Activated T-helper 2 cell treated with anti-CD3 and anti-CD28 coated beads, Interferon-gamma antibody, Interleukin-2, Interleukin-4, amounts not matched to agents 10 μg/mL and 5 μg/mL and 100 μg/mL, durations not matched to agents 14 hours and 24 hours and 36 hours (primary cell): ENCODE measurements at places on chromosomes 2 and 18. TPM values are rescaled to one million over a fixed set of nuclear protein-coding genes. Genes with fewer than 3 reads are reported as not detected.

DNA sequence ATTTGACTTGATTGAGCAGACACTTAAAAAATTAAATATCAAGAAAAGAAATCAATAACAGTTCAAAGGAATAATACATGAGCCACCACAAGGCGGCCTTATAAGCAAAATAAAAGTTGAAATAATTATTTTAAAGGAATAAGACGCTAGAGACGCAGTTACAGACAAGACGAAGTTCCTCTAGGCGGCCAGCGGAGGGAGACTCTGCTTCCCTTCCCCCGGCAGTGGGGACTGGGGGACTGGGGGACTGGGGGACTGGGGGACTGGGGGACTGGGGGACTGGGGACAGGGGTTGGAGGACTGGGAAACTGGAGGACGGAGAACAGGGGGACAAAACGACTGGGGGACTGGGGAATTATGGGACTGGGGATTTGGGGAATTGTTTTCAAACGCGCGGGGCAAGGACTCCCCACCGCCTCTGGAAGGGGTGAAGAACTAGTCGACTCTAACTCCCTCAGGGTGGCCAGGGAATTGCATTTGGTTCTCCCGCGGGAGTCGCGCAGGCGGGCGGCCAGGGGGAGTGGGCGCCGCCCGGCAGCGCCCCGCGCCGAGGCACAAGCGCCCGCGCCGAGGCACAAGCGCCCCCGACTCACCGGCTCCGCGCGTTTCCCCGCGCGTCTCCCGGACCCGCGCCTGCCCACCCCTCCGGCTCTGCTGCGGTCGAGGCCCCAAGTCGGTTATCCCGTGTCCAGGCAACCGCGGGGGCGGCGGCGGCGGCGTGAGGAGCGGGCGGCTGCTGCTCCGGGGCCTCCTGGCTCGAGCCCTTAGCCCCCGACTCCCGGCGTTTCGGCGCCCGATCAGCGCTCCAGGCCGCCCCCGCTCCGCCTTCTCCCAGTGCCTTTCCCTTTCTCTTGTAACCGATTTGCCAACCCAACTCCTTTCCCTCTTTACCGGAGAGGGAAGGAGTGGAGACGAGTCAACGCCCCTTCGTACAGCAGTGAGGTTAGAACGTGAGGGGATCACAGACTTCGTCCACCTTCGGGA, at the start of gene CCDC178:
TSS of gene CCDC178 (minus strand) at position 662 of the 984 bp plus-strand sequence. CDS start 28,633 bp downstream, outside the sequence.
- H3K36me3 ChIP-seq: no peaks in the 10 kb centered on the region
- no peak within 1 kb of the TSS for H3K27ac ChIP-seq
- H3K4me1 ChIP-seq: no peaks in the 10 kb centered on the region
- no peak within 1 kb of the TSS for H3K4me3 ChIP-seq

GRCh38 chr2:65881592-65881991, 449.2 kb upstream of the SPRED2 start:
- H3K27me3 ChIP-seq: no peaks in the 10 kb centered on the region
- H3K27ac ChIP-seq: no peak overlapping the region
- DNase-seq: no peak
- H3K36me3 ChIP-seq: no peaks in the 10 kb centered on the region

The KIF3C gene
- 13.4 and 15.2 TPM in 2 replicates for total RNA-seq

DNA sequence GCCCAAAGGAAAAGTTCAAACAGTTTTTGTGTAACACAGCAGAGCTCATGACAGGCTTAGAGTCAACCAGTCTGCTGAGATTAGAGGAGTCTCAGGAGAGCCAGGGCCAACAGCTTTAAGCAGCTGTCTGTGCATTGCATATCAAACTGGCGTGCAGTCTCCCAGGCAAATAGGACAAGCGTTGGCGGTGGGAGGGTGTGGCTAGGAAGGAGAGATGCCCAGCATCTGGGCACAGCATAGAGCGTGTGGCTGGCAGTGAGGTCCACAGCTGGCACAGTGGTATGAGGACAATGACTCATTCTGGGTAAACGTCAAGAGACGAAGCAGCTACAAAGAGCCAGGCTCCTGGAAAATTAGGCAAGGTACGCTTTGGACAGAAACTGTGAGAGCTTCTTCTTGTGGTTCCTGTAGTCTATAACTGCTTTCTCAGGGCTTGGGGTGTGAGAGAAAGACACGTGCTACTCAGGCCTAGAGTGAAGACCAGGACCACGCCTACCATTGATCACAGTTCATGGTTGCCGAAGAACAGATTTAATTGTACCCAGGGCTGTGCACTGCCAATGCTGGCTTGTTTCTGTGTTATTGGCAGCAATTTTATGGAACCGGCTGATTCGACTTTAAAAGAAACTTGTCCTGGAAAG, 14.8 kb downstream of the ZAP70 start:
- peaks cover 97% of the 10 kb centered on the region for H3K36me3 ChIP-seq
- DNase-seq: no peak
- no peaks in the 10 kb centered on the region for H3K27me3 ChIP-seq
- H3K4me3 ChIP-seq: no peak overlapping the region

GRCh38 chr2:189285962-189286645, 106.5 kb upstream of the COL5A2 start:
- no peak overlapping the region for H3K4me3 ChIP-seq
- no peaks in the 10 kb centered on the region for H3K36me3 ChIP-seq
- peak overlapping the region; percentile 36 for H3K27ac ChIP-seq
- no peaks in the 10 kb centered on the region for H3K27me3 ChIP-seq
- peaks cover 24% of the 10 kb centered on the region for H3K4me1 ChIP-seq
- DNase-seq: no peak

- H3K27ac ChIP-seq: no peak overlapping the region
- no peaks in the 10 kb centered on the region for H3K4me1 ChIP-seq
- H3K27me3 ChIP-seq: no peaks in the 10 kb centered on the region
- H3K4me3 ChIP-seq: no peak overlapping the region
- no peaks in the 10 kb centered on the region for H3K36me3 ChIP-seq
Measured at GRCh38 chr2:228157841-228158240, 23.6 kb downstream of the SPHKAP start.

- no peaks in the 10 kb centered on the region for H3K4me1 ChIP-seq
- H3K27ac ChIP-seq: no peak overlapping the region
- no peak overlapping the region for H3K4me3 ChIP-seq
Measured at GRCh38 chr2:45096996-45097395, 87.7 kb upstream of the SIX2 start.

DNA sequence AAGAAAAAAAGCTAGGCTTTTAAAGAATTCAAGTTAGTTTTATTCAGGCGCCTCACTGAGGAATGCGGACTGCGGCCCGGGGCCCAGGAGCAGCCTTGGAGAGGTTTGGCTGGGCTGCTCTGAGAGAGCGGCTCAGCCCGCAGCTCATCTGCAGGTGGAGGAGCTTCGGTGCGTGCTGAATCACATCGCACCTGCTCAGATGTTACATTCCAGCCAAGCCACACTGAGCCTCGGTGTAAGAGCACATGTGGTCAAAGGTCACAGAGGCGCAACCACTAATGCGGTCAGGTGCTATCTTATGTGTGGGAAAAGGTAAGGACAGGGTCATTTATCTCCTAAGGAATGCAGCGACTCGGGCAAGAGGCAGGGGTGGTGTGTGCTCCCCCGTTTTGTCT, 17.1 kb upstream of the CNDP1 start:
- H3K27me3 ChIP-seq: no peaks in the 10 kb centered on the region
- peaks cover 61% of the 10 kb centered on the region for H3K36me3 ChIP-seq
- H3K4me3 ChIP-seq: no peak overlapping the region
- no peak overlapping the region for H3K27ac ChIP-seq
- DNase-seq: no peak

DNA sequence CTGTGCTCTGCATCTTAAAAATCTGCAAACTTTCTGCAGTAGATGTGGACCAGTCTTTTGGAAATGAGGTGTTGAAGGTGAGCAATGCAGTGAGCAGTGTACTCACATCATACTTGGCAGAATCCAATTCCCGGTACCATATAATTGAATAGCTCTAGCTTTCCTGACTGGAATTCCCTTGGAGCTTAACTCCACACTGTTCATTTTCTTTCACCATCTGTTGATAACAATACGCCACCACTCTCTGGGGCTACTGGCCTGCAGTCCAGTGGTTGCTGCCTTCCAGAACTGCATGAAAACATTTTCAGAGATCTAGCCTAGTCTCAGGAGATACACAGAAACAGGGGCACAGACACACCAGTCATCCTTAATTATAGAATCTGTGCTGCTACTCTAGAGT, 820.0 kb upstream of the NXPH2 start:
- H3K36me3 ChIP-seq: no peaks in the 10 kb centered on the region
- no peak overlapping the region for H3K27ac ChIP-seq
- DNase-seq: no peak
- no peaks in the 10 kb centered on the region for H3K4me1 ChIP-seq

- peak; percentile 35 for DNase-seq
- H3K4me3 ChIP-seq: peak overlapping the region; percentile 22
- H3K36me3 ChIP-seq: peaks cover 14% of the 10 kb centered on the region
Measured at GRCh38 chr2:205024822-205025518, 479.7 kb downstream of the PARD3B start.

The LCT gene
- 0.53 and 0.55 TPM in 2 replicates for total RNA-seq

GRCh38 chr2:1641523-1641922, 102.8 kb downstream of the PXDN start:
- no peaks in the 10 kb centered on the region for H3K27me3 ChIP-seq
- H3K4me1 ChIP-seq: no peaks in the 10 kb centered on the region
- H3K4me3 ChIP-seq: no peak overlapping the region

The UGT1A5 gene
- not detected in 2 replicates for total RNA-seq

- no peaks in the 10 kb centered on the region for H3K27me3 ChIP-seq
- no peak overlapping the region for H3K27ac ChIP-seq
- no peak for DNase-seq
- no peak overlapping the region for H3K4me3 ChIP-seq
- peaks cover 93% of the 10 kb centered on the region for H3K36me3 ChIP-seq
- H3K4me1 ChIP-seq: peaks cover 13% of the 10 kb centered on the region
Measured at GRCh38 chr2:127498386-127498785, 27.9 kb downstream of the IWS1 start.

The SERPINB13 gene
- total RNA-seq: not detected in 2 replicates

The RAB1A gene
- 88.1 and 96.6 TPM in 2 replicates for total RNA-seq

GRCh38 chr2:52835909-52836308, 931.7 kb upstream of the CHAC2 start:
- no peak overlapping the region for H3K27ac ChIP-seq
- H3K27me3 ChIP-seq: no peaks in the 10 kb centered on the region
- H3K4me3 ChIP-seq: no peak overlapping the region
- H3K4me1 ChIP-seq: no peaks in the 10 kb centered on the region
- H3K36me3 ChIP-seq: no peaks in the 10 kb centered on the region
